ENCODE measurements at places on chromosomes 5 and 9.
A peak's percentile ranks its signal among the peaks of the same experiment; 100 is the strongest.

GRCh38 chr5:79133657-79134451, 22.2 kb downstream of the BHMT start:
- peak; percentile 50 for DNase-seq

DNA sequence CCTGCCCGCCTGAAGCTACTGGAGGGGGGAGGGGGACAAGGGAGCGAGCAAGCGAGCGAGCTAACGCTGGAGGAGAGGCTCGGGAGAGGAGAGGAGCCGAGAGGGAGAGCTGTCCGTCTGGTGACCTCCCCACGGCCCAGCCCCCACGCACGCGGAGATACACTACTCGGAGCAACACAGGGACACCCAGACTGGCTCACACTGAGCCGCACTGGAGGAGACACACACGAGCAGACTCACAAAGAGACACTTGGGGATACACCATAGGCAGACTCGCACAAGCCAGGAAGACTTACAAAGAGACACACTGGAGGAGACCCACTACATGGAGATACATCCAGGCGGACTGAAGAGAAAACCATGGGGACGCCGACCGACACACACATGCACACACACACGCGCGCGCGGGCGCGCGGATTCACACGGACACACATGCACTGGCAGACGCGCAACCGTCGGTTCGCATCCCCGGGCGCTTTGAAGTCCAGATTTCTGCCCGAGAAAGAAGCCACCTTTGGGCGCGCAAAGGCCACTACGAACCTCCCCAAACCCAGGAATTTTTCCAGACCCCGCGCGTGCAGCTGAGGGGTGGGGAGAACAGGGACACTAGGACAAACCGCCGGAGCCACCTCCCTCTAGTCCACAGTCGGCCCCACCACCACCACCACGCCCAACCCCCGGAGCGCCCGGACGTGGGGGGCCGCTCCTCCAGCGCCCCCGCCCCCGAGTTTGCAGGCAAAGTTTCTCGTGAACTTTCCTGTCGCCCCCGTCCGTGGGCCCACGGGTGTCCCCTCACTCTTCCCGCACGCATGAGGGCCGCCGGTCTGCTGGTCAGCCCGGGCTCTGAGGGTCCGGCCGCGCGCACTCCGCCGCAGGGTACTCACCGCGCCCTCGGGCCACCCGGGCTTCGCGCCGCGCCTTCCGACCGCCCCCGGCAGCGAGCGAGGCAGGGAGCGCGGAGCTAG, 571 bp downstream of the CNTFR start:
- no peak for DNase-seq

DNA sequence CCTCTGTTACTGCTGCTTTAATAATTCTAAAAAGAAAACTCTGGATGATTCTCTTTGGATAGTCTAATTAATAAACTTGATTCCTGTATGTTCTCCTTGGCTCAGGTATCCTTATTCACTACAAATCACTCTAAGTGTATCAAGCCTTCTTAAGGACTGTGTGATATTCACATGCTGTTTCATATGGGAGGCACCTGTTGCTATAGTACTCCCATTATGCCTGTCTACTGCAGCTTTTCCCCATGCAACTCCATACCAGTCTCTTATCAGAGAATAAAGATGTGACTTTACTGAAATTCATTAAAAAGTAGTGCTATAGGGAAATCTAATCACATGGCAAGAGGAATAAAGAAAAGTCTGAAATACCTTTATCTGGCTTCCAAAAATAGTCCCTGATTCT, 14.7 kb downstream of the BRD8 start:
- DNase-seq: no peak

DNA sequence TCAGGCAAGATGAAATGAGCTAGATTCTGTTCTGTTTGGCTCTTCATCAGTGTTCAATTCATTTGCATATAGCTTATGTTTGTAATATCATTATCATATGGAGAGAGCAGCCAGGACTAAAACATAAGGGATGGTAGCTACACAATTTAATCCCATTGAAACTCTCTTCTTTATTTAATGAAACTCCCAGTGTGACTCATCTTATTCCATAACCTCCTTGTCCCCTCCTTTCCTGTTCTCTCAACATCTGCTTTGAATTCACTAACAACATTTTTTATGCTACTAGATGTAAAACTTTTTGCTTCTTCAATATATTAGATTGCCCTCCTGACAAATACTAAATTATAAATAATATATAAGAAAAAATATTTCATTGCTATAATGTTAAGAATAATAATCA, 1823.4 kb downstream of the MAT2B start:
- DNase-seq: no peak

DNA sequence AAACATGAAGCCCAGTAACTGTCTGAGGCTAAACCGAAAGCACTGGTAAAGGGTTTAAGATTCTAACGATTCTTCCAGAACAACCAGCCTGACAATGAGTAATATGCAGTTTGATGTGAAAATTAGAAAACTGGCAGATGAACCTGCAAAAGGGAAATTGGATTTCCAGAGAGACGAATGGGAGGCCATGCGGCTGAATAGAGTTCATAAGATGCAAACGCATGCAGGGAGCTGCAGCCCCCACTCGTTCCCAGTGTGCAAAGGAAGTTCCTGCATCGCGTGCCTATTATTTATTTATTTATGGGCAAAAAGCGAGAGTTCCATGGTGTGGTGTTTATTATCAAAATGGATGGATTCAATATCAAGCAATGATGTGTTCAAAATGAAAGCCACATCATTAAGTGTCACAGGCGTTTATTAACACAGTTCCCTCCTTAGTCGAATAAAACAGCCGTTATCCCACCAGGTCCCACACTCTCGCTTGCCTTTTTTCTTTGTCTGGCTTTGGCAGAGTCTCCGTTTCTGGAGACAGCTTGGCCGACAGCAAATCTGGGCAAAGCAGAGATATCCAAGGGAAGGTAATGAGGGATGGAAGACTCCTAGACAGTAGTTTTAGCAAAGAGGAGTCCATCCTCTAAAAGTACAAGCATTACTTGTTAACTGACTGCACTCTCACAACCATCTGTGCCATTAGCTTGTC, 451.4 kb downstream of the KDM4C start:
- no peak for DNase-seq

GRCh38 chr5:20463206-20463605, 475.2 kb upstream of the CDH18 start:
- no peak for DNase-seq

GRCh38 chr5:83281658-83282057, 189.9 kb upstream of the VCAN start:
- DNase-seq: no peak

DNA sequence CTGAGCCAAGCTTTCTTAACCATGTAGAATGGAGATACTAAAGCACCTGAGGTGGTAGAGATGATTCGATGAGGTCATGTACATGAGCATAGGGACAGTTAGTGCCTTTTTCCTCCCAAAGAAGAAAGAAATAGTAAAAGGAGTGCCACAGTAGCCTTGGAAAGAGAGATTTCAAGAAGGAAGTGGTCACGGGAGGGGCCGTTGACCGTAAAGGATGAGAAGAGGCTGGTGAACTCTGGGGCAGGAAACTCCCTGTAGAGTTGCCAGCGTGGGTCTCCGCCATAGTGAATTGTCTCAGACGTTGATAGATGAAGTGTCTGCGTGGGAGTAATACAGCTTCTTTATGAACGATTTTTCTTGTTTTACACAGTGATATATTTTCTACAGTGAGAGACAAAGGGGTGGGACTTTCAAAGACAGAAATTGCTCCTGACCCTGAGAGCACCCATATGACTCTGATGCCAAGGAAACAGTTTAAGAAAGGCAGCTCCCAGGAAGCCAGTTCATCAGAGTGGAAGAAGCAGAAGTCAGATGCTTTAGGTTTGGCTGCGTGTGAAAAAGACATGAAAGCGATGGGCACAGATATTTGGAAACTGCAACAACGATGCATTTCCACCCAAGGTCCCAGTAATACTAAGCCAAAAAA, 41.3 kb downstream of the UGCG start:
- peak; percentile 52 for DNase-seq

DNA sequence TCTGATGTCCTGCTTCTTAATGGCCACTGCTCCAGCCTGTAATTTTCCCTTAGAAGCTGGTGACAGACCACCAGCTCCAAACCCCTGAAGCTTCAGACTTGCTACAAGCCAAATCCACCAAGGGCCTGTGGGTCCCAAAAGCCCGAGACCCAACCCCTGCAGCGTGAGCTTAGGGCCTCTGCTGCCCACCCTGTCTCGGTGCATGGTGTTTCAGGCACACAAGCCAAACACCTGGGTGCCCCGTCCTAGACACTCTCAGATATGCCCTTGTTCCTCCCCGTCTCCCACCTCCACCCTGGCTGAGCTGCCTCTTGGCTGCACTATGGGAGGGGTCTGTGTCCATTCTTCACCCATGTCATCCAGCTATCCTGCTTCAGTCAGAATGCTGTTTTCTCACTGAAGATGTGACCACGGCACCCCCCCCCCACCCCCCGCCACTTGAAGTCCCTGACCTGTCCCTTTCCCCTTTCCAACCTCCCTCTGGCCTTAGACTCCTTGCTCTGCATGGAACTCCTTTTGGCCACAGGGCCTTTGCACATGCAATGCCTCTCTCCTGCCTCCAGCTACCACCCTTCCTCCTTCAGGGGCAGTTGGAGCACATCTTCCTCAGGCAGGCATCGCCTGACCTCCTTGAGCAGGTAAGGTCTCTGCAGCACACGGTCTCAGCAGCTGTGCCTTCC, 55.8 kb downstream of the ZNF354C start:
- DNase-seq: no peak

DNA sequence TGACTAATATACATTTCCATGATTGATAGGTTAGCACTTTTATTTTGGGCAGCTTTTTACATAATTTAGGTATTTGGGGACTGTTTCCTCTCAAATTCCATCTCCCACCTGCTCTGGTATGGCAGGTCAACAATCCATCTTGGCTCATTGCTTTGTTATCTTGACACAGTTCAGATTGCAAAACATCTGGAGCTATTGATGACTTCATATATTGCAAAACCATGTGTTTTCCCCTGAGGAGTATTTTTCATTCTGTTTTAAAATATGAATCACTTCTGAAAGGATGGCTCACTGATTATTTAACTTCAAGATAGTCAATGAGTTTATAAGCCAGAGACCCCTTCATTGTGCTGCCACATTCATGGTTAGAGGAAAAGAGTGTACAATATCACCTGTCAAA, 1206.0 kb upstream of the C9orf72 start:
- no peak for DNase-seq

DNA sequence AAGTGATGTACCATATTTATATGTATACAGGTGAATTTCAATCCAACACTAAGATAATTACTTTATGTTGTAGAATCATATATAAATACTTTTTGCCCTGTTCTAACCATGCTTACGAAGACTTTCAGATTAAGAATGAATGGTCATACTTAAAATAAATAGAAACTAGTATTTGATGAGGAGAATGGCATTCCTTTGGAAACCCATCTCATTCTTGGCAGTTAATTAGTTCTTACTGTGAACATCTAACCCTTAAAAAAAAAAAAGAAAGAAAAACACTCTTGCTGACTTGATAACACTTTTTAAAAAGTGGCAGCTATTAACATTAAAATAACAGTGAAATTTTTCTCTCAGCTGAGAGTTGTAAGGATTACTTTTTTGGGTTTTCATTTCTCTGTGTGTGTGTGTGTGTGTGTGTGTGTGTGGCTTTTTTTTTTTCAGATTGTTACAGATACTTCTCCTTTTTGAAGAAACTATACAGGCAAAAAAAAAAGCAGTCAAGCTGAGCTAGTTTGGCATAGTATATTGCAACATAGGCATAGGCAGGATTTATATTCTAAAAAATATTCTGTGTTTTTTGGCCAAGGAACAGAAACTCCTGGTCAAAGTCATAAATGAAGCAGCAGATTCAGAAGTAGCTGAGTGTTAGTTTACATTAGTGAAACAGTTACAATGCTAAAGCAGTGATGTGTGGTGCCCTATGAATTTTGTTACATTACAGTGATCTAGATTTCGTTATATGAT, 163.5 kb downstream of the CD180 start:
- DNase-seq: no peak

DNA sequence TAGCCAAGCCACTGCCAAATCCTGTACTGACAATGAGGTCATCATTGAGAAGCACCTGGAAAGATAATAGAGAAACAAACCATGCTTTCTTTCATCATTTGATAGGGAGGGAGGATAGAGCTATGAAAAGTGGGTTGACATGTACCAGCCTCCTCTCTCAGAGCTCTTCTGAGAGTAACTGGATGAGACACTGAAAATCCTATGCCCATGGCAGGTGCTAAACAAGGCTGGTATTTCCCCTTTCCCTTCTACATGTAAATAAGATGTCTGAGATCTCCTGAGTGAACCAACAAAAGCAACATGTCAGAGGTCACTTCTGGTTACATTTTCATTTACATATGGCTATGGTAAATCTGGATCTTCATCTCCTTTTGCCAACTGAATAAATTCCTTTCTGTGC, 45.3 kb upstream of the TRAF1 start:
- DNase-seq: no peak

GRCh38 chr5:143671674-143672569, 140.0 kb upstream of the HMHB1 start:
- no peak for DNase-seq

DNA sequence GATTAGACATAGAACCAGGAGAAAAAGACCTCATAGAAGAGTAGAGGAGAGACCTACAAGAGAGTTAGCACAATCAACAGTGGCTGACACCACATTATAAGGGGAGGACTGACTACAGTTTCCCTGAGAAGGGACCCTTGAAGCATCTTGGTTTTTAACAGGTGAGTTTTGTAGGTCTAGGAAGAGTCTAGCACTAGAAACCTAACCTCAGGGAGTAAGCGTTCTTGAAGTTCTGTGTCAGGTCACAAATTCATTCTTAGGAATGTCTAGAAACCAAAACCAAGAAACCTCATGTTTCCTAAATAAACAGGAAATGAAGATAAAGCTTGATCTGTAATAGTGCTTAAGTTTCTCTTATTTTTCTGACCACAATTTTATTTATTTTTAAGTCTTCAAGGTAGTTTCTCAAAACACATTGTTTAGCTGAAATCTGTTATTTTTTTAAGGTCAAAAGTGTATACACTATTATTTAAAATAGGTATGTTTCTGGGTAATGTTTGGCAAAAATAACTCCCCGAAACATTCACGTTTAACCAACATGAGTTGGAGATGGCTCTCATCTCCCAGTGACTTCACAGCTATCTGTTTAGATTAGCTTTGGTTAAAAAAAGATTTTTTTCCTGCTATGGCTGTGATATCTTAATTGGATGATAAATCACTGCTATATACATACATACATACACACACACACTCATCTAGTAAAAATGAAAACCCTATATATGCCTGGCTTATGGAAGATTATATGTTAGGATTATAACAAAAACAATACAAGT, 37.1 kb downstream of the MAP3K1 start:
- no peak for DNase-seq

DNA sequence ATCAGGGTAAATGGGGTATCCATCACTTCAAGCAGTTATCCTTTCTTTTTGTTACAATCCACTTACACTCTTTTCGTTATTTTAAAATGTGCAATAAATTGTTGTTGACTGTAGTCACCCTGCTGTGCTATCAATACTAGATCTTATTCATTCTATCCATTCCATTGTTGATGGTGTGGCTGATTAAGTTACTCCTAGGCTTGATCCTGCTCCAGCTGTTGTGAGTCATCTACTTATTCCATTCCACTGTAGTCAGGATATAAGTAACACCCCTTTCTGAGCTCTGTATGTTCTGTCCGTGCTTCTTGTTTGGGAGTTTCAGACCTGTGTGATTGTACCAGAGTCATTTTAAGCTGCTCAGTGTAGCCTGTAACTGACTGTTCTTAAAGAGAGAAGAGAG, 122.5 kb upstream of the RUSC2 start:
- no peak for DNase-seq

Data from CD4-positive, alpha-beta T cell treated with Interleukin-15 for 1 hour (primary cell).